ENCODE measurements at places on chromosomes 12 and 14. TPM values are rescaled to one million over a fixed set of nuclear protein-coding genes. Genes with fewer than 3 reads are reported as not detected.

Gene ARHGEF25
- total RNA-seq = 124 TPM

Gene FAM186B
- total RNA-seq = not detected

Gene REP15
- 1.2 TPM for total RNA-seq

GRCh38 chr14:54138354-54139038 lies 181.9 kb upstream of the BMP4 start:
- no peak for ATAC-seq

Gene HSP90AA1
- 537 TPM for total RNA-seq

GRCh38 chr12:26880625-26881024 lies 47.6 kb upstream of the ITPR2 start:
- ATAC-seq = no peak

- ATAC-seq = peak; percentile 20
Measured at GRCh38 chr12:49622501-49623141, 740 bp upstream of the PRPF40B start.

Gene FGF6
- not detected for total RNA-seq

Gene SYCP3
- not detected for total RNA-seq

DNA sequence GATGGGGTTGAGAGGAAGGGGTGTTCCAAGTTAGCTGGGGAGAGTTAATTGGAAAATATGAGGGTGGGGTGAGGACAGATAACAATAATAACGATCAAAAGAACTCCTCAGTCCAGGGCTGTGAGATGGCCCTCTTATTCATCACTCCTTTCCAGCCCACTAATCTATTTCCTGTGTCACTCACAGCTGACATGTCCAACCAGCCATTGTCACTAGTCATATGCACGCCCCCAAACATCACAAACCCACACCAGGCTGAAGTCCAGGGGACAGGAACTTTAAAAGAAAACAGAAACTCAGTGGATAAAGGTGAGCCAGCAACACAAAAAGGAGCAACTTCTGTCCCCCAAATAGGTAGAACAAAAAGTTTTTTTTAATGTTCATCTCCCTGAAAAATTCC lies 911 bp downstream of the CALCOCO1 start:
- no peak for ATAC-seq

- no peak for ATAC-seq
Measured at GRCh38 chr12:50776749-50777728, 13.1 kb downstream of the ATF1 start.

GRCh38 chr12:7460375-7461259 lies 16.7 kb upstream of the CD163L1 start:
- no peak for ATAC-seq

Gene CD4
- 14.1 TPM for total RNA-seq

Gene SERPINA10
- total RNA-seq = not detected

DNA sequence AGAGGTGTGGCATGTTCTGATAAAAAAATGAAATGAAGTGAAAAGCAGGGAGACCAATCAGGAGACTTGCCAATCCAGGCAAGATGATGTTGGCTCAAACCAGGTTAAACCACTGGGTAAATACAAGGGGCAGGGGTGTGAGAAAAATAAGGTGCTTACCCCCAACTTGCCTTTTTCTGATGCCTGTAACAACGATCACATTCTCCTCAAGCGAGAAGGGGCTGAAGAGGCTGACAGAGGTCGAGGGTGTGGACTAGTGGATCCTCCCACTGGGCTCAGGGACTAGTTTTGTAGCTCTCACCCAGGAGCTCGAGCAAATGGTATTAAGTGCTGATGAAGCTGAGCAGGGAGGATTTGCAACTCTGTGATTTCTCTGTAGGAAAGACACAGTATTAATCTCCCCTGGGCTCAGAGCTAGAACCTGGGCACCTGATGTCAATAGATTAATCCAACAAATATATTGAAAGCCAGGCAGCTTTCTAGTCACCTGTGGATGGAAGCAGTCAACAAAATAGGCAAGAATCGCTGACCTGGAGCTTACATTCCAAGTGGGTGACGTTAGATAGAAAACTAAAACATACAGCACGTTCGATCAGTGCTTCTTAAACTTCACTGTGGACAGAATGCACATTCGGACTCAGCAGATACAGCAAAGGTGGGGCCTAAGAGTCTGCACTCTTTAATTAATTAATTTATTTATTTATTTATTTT lies 15.2 kb upstream of the EAPP start:
- no peak for ATAC-seq

DNA sequence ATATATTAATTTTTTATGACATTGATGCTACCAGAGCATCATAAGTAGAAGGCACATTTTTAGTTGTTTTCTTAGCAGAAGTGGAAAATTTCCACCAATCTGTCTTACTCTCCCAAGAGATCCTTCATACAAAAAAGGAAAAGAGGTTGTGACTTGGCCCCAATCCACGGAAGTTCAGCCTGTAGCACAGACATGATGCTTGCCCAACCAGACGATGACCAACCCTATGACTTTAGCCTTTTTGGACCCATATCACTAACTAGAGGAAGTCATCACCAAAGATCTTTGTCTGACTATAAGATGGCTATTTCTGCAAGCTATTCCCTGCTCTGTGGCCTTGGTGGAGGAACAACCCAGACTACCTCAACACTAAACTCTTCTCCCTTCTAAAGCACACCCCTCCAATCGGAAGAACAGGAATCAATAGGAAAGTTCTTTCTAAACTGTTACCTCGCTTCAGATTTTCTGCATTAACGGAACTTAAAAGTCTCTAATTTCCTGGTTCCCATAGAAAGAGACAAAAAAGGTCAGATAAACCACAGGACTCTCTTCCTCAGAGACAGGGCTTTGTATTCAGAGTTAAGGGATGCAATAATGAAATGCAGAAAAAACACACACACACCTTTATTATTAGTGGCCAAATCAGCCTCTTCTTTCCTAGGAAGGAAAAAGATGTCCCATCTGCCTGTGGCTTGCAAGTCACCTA lies 4.1 kb upstream of the RHOJ start:
- ATAC-seq = no peak

GRCh38 chr14:42626986-42627385 lies 1020.3 kb downstream of the LRFN5 start:
- no peak for ATAC-seq

DNA sequence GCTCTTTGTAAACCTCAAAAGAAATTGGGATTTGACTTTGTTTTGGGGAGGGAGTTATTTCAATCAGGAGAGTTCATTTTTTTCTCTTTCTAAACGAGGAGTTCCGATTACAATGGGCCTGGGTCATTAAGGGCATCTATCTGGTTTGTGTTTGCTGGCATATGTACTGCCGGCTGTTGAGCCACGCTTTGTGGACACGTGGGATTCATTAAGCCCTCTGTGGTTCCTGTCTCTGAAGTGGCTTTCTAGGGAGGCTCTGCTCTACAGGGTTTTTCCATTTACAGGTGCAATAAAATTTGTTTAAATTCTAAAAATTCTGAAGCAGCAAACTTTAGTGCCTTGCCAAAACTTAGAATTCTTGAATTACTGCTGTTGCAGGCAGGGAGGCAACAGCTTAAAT lies 57.9 kb downstream of the GNS start:
- no peak for ATAC-seq

DNA sequence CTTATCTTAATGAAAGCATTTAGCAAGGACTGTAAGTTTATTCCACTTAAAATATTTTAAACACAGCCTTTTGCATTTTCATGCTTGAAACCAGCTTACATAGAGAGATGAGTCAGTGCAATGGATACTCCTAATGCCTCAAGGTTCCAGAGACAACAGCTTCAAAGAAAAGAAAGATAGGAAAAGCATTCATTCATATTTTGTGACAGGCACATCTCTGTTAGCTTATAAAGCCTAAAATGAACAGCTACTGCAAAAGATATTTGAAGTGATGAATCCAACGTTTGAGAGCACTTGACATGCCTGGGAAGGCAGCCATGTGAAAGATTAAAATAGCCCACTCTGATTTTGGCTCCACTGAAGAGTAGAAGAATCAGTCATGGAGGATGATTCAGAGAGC lies 814.5 kb downstream of the RPS29 start:
- ATAC-seq = no peak

DNA sequence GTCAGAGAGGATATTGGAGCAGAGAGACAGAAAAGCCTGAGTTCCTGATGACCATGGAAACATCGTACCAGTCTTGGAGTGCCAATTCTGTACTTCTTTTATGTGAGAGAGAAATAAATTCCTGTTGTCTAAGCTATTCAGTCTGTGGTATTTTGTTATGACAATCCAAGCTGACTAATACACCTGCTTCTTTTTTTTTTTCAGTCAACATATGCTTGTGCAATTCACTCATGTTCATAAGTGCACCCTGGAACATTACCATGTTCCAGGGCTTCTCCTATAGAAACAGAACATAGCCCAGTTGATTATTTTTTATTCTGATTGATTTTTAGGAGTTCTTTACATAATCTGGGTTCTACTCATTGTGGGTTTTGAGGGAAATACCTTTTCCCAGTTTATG lies 1.7 kb upstream of the CHPT1 start:
- no peak for ATAC-seq

DNA sequence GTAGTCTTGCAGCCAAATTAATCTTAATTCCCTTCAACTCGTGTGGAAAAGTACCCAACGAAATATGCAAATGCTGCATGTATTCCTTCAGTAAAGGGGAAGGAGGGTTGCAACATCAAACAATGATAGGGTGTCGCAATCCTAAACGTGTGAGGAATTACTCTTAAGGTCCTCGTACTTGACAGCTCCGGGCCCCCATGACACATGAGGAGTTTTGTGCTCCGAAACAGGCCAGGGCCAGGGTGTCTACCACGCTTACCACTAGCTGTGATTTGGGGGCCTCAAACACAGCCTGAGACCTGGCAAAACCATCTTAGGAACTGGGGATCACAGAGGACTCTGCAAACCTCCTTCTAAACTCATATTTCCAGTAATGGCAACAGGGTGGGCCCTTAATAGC lies 20.4 kb downstream of the FOS start:
- peak; percentile 31 for ATAC-seq

Gene HOXC6
- not detected for total RNA-seq

- no peak for ATAC-seq
Measured at GRCh38 chr12:99847936-99848335, 136.8 kb downstream of the ANKS1B start.
